ENCODE measurements at places on chromosomes 4 and X.
A peak's percentile ranks its signal among the peaks of the same experiment; 100 is the strongest.

DNA sequence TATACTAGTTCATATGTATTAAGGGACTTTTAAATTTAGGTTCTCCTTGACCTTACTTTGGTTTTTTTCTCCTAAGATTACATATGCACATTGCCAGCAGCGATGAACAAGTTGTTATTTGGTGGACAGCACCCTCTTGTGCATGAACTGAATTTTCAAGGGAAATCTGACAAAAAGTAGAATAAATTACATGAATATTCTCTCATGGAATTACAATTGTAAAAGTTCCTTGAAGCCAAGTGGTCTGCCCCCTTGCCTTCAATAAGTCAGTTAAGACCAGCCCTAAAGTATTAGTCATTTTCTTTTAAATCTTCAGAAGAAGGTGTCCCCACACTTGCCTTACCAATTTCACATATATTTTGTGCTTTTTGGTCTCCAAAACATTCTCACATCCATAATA, 30.7 kb upstream of the SMARCA5 start:
- peak; percentile 27 for DNase-seq

DNA sequence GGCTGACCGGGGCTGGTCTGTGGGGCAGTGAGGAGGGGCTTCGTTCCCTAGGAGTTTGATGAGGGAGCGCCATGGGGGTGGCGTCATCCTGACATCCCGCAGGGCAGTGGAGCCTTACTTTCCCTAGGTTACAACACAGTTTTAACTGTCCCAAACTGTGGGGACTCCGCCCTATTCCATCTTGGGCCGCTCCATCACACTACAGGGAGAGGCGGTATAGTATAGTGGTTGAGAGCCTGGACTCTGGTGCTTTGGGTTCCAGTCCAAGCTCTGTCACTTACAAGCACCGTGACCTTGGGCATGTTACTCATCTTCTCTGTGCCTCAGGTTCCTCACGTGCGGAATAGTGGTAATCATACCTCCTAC, 44.2 kb downstream of the ZNF185 start:
- DNase-seq, result no peak

- peak; percentile 28 for DNase-seq
These were observed 8.9 kb upstream of the NAP1L5 start for GRCh38 chr4:88706574-88706973.

DNA sequence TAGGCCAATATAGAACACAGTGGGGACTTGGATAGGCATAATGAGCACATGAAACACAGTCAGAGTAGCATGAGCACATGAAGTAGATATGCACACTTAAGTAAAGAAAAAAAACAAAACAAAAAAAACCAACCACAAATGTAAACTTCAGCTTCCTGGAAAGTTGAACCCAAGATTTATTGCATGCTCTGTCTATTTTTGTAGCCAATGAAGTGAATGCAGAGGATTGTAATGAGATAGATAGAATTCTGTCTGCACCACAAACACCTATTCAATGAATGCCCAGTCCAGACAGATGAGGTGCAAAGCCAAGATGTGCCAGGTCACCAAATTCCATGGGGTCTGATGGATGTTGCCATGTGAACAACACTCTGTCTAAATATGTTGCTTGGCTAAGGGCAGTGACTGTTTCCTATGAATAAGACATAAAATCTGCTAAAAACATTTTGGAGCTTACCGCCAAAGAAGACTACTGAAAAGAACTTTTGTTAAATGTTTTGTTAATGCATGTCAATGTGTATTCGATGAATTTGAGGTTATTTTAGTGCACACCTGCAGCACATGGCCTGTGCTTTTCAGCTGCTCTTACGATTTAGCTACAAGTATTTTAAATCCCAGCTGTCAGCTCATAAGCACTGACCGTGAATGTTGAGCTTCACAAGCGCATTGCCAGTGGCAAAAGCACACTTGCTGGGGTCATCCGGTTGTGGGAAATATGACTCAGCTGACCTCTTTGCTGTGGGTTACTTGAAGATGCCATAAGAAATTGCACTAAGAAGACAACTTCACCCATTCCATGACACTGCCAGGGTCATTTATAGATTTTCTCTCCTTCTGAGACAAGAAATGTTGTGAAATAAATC, 374.8 kb upstream of the GNPDA2 start:
- peak; percentile 35 for DNase-seq

DNA sequence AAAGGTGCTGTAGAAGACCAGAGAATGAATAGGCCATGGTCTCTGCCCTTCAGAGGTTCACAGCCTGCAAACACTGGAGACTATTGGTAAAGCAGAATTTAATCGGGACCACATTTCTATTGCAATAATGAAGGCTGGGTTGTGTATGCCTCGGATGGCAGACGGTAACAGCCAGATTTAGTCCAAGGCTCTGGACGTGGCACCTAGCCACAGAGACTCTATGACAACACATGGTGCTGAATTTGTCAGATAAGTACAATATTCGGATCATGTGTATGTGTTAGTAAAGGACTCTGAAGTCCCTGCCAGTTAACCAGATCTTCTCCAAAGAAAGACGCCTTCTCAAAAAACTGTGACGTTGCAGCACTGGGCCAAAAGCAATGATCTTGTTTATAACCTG, 129.0 kb downstream of the DCTD start:
- no peak for DNase-seq

DNA sequence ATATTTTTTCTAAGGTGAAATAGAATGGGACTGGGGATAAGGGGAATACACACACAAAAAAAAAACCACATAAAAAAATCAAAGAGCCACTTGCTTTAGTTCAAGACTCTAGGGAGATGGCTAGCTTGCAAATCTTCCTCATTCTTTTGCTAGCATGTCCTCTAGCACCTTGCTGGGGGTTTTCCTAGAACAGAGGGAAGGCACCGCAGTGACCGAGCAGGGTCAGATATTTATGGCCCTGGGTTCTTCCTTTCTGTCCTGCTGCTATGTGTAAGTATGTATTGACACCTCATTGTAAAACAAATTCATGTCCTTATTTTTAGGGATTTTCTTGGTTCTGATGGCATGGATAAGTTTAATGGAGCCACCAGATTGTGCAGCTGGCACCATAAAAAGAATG, 81.2 kb downstream of the SHISA3 start:
- DNase-seq, result no peak

GRCh38 chrX:49627086-49627777, 28.4 kb downstream of the GAGE1 start:
- DNase-seq, result no peak

- no peak for DNase-seq
These were observed 245.9 kb downstream of the MID1IP1 start for GRCh38 chrX:39047174-39047573.

GRCh38 chrX:134452596-134452995, 7.4 kb upstream of the HPRT1 start:
- DNase-seq, result no peak

DNA sequence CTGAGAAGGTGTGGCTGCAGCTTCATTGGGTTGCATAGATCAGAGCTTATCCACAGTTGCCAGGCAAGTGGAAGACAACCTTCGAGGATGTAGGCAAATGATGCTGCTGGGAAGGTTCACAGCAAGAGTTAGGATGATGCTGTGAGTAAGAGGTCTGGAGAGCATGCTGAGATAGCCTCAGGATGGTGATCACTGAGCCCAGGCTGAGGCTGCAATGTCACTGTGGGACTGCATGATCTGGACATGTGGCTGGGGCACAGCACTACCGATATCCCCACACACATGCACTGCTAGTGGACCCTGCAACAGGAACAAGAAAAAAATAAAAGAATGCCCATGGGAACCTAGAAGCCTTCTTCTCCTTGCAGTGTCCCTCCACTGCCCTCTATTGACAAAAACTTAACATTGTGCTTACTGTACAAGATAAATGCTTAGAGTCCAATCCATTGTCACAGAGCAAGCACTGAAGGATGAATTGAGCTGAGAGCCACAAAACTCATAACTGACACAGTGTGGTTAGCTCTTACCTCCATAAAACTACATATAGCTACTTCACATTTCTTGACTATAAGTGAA, 105.6 kb downstream of the CNKSR2 start:
- no peak for DNase-seq

- DNase-seq, result no peak
These were observed 240.1 kb downstream of the FRAS1 start for GRCh38 chr4:78297116-78297800.

- no peak for DNase-seq
These were observed 4.0 kb upstream of the PRDM5 start for GRCh38 chr4:120926358-120927025.

GRCh38 chr4:15809058-15809457, 30.9 kb downstream of the CD38 start:
- DNase-seq, result no peak

DNA sequence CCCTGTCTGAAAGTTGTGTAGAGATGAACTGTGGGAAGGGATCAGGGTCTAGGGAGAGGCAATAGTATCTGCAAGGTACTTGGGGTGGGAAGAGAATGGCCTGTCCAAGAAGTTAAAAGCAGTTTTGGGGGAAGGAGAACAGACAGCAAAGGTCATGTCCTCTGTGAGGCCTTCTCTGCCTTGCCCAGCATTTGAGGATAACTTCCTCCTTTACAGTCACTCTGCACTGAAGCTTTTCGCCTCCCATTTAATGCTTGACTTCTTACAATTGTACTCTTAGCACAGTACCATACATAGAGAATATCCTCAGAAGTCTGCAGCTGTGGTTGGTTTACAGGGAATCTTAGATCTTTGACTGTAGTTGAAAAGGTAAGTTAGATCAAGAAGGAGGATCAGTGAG, 121.8 kb upstream of the AP1S2 start:
- DNase-seq, result no peak
